Right atrium auricular region (tissue), 2 donors: ENCODE measurements at places on chromosomes 16 and 17.

DNA sequence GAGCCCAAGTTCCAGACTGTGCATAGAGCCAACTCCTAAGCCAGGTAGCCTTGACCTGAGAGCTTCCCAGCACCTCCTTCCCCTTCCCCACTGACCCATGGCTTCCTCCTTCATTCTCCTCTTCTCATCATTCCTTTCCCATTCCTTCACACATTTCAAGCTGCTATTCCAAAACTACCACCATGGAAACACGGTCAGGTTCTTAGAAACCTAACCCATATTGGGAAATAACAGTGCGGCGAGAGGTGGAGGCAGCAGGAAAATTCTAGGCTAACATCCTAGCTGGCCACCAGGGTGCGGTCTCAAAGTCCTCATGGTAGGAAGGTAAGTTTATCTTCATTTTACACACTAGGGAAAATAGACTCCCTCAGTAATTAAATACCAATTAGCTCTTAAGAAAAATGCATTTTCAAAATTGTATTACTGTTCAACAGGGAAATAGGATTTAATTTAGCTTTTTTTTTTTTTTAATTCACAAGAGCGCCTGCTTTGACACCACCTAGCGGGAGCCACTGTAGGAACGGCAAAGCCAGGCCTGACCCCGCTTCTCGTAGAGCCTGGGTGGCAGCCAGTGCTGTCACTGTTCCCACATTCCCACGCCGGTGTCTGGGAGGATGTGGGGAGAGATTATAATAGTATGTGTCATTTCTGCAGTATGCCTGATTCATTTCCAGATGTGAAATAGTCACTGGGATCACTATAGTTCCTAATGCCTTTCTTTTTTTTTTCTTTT is 14.0 kb upstream of the SPHK1 start:
- peak; percentile 91 for DNase-seq

DNA sequence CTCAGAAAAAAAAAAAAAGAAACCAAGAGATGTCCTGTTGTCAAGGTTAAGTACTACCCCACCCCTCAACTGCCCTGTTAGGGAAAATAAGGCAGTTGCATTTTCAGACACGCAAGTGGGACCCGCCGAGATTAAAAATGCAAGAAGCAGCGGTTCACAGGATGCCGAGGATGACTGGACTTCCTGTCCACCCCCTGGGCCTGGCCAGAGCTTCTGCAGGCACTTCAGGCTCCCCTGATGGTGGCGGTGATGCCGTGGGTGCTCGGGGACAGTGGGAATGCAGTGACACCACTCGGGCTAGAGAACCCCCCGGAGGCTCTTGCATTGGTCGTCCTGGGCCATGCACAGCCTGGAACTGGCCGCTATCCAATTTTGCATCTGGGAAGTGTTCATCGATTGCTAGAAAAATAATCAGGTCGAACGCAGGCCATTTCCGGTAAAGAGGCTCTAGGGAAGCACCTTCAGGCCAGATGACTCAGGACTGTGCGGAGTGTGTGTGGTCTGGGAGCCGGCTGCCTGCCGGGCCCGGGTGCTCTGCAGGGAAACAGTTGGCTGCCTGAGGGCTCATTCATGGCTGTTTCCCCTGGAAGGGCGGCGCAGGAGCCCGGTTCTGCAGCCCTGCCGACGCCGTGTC is 13.4 kb upstream of the CRISPLD2 start:
- peak; percentile 78 for DNase-seq

DNA sequence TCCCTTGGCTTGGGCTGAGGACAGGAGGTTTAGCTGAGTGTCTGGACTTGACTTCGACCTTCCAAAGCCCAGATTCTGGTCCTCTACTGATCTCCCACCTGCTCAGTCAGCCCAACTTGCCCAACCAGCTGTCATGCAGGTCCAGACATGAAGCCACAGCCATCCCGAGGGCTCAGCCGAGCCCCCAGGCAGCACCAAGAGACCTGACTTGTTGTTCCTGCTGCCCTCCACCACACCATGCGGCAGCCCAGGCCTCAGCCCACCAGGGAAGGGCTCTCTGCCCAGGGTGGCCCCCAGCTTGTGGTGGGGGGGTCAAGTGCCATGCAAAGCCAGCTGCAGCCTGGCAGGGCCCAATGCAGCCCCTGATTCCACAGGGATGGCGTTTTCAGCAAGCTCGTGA is 17.2 kb upstream of the CACNG4 start:
- no peak for DNase-seq

- DNase-seq: no peak
Measured at GRCh38 chr17:47352848-47353247, 29.1 kb downstream of the EFCAB13 start.

DNA sequence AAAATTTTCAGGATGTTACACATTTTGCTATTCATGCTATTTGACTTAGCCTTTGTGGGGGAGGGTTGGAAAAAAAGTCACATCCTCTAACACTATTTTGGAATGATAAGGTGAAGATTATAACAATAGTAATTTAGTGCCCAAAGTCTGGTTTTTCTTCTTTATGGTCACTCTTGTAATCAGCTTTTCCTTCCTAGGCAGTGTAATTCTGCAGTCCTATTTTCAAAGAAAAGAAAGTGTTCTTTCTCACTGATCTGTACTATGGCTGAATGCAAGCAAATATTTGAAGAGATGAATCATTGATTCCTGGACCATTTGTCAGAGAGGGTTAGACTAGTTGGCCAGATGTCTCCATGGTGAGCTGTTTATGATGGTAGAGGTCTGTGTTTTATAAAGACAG is 8.4 kb downstream of the RSPRY1 start:
- DNase-seq: no peak

DNA sequence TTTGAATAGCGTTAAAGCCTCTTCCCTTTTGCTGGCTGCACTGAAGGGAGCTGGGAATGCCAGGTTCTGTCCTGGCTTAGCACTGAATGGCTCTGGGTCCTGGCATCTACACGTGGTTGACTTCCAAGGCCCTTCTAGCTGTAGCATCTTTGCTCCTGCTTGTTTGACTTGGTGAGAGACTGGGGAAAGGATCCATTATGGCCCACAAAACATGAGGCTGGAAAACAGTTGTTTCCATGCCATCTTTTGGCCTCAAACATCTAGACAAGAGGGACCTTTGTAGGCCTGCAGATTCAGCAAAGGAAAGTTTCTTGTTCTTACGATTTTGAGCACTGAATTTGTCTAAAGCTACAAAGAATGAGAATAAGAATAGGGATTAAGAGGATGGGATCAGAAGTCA is 32.5 kb downstream of the EPN2 start:
- DNase-seq: no peak

DNA sequence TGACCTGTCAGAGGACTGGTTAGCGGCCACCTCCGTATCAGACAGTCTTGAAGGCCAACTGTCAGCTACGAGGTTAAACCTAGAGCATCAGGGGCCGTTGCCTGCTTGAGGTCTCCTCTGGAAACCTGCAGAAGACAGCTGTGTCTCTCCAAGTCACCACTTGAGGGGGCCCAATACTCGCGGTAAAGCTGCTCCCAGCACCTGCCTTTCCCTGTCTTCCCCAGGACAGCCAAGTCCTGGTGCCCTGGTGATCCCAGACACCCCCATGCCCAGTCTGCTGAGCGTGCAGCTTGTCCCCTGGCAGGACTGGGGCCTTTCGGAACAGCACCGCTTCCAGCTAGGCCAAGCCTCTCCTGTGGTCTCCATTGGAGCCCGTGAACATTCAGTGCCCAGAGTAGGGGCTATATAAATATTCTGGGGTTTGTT is 80.1 kb downstream of the DNAH17 start:
- DNase-seq: peak; percentile 82
